NCI-H1417 treated with DMSO at 0.1 percent for 48 hours (cell line): ENCODE measurements at places on chromosomes 7 and 10.

DNA sequence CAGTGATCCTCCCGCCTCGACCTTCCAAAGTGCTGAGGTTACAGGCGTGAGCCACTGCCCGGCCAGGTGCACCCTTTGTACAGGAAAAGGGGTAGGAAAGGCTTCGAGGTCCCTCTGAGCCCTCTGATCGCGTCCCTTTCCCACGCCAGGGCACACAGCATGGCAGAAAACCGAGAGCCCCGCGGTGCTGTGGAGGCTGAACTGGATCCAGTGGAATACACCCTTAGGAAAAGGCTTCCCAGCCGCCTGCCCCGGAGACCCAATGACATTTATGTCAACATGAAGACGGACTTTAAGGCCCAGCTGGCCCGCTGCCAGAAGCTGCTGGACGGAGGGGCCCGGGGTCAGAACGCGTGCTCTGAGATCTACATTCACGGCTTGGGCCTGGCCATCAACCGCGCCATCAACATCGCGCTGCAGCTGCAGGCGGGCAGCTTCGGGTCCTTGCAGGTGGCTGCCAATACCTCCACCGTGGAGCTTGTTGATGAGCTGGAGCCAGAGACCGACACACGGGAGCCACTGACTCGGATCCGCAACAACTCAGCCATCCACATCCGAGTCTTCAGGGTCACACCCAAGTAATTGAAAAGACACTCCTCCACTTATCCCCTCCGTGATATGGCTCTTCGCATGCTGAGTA, 871 bp downstream of the POP7 start:
- DNase-seq: no peak

- no peak for DNase-seq
Observed at GRCh38 chr7:152661479-152661878, 14.5 kb downstream of the XRCC2 start.

- no peak for DNase-seq
Observed at GRCh38 chr10:116768786-116769185, 26.4 kb upstream of the HSPA12A start.

GRCh38 chr7:156079156-156079555, 266.9 kb upstream of the SHH start:
- no peak for DNase-seq

DNA sequence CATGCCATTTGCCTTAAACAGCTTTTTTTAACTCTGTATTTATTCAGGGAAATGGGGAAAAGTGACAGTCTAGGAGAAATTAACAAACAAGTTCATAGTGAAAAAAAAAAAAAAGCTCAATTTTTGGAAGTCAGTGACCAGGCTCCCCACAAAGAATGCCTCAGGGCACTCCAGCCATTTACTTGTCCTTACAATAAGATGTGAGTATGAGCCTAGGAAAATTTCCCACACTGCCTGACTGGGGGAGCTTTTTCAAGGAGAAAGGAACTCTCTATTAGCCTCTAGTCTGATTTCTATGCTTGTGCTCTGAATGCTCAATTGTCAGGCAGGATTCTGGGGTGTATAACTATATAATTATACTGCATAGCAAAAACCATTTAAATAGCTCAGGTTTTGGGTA, 74.9 kb upstream of the NRBF2 start:
- no peak for DNase-seq

GRCh38 chr10:132644527-132645246, 107.1 kb downstream of the INPP5A start:
- DNase-seq: no peak

DNA sequence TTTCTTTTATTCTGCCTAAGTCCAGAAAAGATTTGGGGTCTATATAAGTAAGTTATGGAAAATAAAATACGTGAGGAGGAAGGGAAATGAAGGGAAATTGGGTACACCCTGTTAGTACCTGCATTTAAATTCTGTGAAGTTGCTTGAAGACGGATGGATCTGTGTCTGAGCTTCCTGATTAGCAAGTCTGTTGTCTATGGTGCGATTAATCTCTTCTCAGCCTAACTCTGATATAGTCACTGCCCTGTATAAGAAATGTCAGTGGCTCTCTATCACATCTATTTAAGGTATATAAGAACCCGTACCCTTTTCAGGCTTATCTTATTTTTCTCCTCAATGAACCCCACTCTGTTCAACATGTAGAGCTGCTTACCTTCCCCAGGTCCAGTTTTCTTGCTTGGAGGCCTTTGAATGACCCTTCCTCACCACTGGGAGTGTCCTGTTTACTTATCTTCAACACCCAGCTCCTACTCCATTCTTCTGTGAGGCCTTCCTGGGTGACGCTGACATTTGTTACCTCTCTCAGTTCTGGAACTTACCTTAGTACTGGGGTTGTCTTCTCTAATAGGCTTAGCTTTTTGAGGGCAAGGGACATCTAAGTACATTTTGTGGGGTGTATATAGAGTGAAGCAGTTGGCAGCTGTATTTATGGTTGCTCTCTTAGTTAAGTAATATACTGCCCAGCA, 149.6 kb upstream of the PRPS1L1 start:
- no peak for DNase-seq

DNA sequence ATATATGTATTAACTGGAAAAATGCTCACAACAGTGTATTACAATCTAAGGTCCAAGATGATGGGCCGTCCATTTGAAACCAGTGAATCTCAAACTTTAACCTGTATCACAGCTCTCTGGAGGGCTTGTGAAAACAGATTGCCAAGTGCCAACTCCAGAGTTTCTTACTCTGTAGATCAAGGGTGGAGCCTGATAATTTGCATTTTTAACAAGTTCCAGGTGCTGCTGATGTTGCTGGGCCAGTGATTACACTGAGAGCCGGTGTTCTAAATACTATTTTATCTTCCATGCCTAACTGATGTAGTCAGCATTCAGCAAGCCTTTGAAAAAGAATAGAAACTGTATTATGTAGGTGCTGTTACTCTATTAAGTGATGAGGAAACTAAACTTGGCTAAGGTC, 269.9 kb upstream of the FERD3L start:
- DNase-seq: no peak

GRCh38 chr7:105101864-105102263, 87.9 kb downstream of the KMT2E start:
- DNase-seq: no peak

DNA sequence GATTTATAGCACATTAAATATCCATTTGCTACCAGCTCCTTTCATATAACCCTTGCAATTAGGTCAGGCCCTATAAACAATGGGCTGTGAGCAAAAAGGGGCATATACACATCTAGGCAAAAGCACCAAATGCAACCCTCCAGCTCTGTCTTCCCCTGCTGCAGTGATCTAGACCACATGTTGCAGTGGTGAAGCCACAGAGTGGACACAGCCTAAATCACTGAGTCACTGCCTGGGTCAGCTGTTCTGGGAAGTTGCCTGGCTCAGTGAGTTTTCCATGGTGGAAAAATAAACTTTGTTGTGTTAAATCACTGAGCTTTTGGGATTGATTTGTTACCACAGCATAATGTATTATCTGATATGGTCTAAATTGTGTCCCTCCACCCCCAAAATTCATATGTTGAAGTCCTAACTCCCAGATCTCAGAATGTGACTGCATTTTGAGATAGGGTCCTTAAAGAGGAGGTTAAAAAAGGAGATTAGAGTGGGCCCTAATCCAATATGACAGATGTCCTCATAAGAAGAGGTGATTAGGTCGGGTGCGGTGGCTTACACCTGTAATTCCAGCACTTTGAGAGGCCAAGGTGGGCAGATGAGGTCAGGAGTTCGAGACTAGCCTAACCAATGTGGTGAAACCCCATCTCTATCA, 70.4 kb downstream of the ZFAND4 start:
- DNase-seq: no peak

- DNase-seq: no peak
Observed at GRCh38 chr10:56139405-56139804, 221.7 kb downstream of the ZWINT start.

GRCh38 chr10:76882245-76882644, 755.4 kb downstream of the KCNMA1 start:
- no peak for DNase-seq

DNA sequence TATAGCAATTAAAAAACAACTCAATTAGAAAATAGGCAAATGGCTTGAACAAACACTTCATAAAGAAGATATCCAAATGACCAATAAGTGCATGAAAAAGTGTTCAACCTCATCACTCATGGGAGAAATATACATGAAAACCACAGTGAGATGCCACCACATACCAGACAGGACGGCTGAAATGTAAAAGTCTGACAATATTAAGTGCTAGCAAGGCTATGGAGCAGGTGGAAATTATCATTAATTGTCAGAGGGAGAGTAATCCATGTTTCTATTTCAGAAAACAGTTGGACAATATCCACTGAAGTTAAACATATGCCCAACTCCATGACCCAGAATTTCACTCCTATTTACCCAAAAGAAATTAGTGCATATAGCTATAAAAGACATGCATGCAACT, 42.6 kb upstream of the GRID1 start:
- no peak for DNase-seq

DNA sequence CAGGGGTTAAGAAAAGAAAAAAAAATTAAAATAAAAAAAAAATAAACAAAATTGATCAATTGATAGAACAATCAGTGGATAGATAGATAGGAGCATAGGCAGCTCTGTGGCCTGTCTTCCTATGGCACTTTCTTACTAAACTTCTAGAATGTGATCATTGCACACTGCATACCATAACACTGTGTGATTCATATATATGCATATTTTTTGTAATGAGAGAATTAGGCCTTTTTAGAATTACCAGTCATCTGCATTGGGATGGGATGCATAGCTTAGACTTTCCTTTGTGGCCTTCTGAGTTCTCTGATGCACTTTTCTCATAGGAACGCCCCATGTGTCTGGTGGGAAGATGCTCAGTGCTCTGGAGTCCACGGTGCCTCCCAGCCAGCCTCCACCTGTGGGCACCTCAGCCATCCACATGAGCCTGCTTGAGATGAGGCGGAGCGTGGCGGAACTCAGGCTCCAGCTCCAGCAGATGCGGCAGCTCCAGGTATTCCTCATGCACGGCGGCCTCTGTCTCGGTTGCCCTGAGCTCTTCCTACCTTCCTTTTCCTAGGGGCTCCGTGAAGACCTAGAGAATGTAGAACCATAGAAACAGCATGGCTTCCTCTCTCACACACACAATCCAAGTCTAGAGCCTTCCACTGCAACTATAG, 222.5 kb downstream of the ARHGAP21 start:
- no peak for DNase-seq

GRCh38 chr7:36686499-36686898, 37.8 kb downstream of the AOAH start:
- no peak for DNase-seq

DNA sequence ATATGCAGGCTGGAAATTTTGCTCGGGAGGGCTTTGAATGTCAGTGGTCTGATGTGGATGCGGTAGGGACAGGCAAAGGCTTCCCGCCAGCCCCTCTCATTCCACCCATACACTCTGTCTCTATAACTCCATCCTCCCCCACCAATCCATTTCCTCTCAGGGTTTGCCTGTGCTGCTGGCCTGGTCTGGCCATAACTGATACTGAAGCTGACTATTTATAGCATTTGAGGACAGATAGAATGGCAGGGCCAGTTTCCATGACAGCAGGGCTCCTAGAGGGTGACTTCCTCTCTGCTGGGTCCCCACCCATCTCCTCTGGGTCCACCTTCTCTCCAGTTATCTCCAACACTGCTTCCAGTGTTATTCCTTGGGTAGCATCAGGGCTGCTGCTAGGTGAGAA, 6.6 kb upstream of the PDLIM1 start:
- DNase-seq: no peak

- DNase-seq: no peak
Observed at GRCh38 chr10:69385454-69386350, 31.0 kb downstream of the TACR2 start.

DNA sequence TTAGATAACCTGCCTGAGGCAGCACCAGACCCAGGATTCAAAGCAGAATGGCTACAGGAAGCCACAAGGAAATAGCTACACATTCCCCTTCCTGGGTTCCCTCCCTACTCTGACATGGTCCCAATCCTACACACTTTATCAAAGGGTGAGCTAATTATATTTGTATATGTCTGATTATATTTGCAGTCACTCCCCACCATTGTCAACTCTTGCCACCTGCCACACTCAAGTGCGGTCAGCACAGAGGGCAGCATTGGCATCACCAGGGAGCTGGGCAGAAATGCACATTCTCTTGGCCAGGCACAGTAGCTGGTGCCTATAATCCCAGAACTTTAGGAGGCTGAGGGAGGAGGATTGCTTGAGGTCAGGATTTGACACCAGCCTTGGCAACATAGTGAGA, 114.1 kb upstream of the PDLIM1 start:
- no peak for DNase-seq

GRCh38 chr7:108093851-108094331, 36.3 kb downstream of the LAMB4 start:
- no peak for DNase-seq

- DNase-seq: no peak
Observed at GRCh38 chr10:133163889-133164815, 4.1 kb downstream of the KNDC1 start.

GRCh38 chr7:55110993-55111361, 92.2 kb downstream of the EGFR start:
- DNase-seq: no peak

DNA sequence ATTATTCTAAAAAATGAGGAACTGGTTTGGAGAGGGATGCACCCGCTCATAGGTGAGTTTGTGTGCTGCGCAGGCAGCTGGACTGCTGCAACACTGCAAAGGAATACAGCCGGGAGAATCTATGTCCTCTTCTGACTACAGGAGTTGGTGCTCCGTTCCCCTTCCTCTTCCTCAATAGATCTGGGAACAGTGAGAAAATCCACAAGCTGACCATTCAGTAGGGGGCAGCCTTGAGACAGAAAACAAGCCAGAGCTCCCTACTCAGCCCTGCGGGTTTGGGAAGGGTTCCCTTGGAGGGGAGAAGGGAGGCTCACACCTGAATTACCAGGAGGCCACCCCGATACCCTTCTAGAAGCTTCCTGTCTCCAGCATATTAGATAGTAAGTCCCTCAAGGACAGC, 87.3 kb upstream of the FOXI2 start:
- DNase-seq: no peak

DNA sequence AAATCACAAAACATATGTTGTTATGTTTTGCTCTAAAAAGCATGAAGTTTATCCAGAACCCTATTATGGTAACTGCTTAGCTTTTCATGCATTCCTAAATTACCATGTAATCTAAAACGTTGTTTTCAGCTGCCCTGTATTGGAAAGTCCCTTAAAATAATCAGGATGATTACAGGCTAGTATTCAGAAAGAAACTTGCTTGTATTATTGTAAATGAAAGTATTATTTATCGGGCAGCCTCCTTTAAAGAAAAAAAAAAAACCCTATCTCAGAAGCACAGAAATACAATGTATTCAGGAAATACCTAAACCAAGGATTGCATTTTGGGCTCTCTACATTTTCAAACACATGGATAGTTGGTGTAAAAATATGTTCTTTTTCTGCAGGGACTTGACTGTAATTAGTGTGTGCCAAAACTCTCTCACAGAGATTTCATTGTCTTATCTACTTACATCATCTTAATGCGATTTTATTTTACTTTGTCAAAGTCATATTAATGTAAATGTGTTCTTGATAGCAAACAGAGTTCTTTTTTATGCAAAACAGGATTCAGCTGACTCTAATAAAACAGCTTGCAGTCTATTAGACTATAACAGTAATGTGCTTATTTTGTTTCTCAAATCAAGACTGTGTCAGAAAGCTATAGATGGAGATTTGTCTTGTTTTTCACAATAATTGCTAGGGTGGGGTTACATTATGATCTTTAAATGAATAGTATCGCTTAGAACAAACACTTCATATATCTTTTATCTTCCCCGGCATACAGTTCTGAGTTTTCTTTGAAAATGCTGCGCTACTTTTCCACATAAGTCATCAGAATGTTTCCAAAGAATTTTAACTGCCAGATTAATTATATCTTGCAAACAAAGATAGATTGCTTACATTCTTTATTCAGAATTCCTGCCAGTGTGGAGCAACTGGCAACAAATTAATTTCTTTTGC, 65.3 kb upstream of the ARID5B start:
- DNase-seq: no peak

- DNase-seq: no peak
Observed at GRCh38 chr7:127760436-127761031, 108.5 kb downstream of the SND1 start.
